ENCODE measurements at places on chromosomes 1 and 21.

- no peak for DNase-seq
Observed at GRCh38 chr1:59409549-59409948, 112.7 kb downstream of the FGGY start.

DNA sequence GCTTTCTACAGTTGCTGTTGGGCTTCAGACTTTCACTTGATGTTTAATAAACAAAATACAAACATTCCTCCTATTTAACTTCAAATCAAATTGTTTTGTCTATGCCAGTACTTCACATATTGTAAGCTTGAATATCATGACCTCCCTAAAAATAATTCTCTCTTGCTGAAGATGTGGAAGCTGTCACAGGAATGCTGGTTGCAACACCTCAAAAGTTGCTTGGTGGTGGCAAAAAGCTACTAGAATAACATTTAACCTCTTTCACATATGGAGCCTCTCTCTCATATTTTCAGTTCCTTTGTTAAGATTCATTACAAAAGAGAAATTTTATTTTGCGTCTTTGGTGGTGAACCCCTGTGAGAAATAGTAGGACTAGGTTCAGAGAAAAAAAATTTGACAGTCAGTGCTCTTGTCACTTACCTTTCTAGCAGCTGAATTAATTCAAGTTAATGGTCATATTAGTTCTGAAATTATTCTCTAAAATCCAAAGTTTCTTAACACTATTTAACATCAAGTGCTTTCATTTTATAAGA, 25.5 kb upstream of the F13B start:
- no peak for DNase-seq

- DNase-seq: peak; percentile 32
Observed at GRCh38 chr1:244097523-244098405, 46.7 kb downstream of the ZBTB18 start.

- peak; percentile 23 for DNase-seq
Observed at GRCh38 chr1:63747445-63747844, 26.4 kb upstream of the ROR1 start.

- DNase-seq: no peak
Observed at GRCh38 chr21:45297329-45297728, 9.6 kb upstream of the POFUT2 start.

DNA sequence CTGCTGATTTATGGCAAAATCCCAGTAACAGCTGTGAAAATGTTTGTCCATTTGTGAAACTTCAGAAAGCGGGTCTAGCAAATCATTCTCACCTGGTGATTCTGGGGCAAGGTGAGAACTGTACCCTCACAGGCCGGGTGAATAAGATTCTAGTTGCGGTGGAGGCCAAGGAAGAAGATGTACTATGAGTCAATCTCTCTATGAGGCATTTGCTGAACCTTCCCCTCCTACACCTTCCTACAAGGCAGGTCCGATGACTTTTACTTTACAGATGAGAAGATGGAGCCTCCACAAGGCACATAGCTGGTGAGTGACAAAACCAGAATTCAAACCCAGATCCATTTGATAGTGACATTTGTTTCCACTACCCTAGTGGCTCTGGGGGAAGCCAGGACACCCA, 72.7 kb downstream of the BACH1 start:
- DNase-seq: no peak

GRCh38 chr1:198326915-198327314, 170.1 kb downstream of the NEK7 start:
- DNase-seq: no peak

DNA sequence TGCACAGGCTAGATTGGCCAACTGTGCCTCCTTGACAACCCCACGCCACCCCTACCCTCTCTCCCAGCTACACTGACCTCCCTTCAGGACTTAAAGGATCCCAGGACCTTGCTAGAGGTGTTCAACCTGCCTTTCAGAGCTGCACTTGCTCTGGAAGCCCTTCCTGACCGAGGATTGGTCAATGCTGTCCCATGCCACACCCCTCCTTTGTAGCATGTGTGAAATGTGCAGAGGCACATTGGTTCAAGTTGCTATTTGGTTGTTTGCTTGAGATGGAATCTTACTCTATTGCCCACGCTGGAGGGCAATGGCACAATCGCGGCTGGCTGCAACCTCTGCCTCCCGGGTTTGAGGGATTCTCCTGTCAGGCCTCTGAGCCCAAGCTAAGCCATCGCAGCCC, 21.8 kb downstream of the ACTA1 start:
- DNase-seq: no peak

DNA sequence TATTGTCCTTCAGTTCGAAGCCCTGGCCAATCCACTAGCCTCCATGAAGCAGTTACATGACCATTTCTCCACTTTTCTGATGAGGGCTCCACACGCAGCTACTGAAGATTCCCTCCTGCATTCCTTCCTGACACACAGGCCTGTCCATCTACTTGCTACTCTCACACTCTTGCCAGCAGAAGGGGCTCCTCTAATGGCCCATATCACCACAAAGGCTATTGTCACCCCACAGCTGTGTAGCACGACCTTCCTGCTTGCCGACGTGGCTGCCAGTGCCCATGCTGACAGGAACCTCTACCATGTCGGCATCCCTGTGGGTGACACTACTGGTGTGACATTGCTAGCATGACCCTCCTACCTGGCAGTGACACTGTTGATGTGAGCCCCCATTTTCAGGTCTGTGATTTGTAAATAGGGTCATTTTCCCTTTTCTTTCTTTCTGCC, 1528.6 kb upstream of the TPTE start:
- no peak for DNase-seq

- DNase-seq: peak; percentile 60
Observed at GRCh38 chr1:221742555-221743415, 896 bp upstream of the DUSP10 start.

DNA sequence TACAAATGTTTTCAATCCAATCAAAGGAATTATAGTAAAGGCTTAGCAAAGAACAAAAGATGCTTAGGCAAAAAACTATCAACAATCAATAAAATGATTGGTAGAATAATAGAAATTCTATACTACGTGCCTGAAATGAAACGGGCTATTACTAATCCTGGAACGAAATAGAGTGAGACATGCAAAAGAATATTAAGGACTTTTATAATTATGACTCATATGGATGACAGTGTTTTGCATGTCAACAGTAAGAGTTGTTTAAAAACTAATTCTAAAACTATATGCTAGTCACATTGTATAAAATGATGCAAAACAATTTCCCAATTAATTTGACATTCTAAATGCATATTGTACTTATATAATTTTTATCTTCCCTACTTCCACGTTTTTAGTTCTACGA, 35.6 kb downstream of the LRRIQ3 start:
- no peak for DNase-seq

- peak; percentile 73 for DNase-seq
Observed at GRCh38 chr1:153749408-153750005, 21.7 kb downstream of the INTS3 start.

DNA sequence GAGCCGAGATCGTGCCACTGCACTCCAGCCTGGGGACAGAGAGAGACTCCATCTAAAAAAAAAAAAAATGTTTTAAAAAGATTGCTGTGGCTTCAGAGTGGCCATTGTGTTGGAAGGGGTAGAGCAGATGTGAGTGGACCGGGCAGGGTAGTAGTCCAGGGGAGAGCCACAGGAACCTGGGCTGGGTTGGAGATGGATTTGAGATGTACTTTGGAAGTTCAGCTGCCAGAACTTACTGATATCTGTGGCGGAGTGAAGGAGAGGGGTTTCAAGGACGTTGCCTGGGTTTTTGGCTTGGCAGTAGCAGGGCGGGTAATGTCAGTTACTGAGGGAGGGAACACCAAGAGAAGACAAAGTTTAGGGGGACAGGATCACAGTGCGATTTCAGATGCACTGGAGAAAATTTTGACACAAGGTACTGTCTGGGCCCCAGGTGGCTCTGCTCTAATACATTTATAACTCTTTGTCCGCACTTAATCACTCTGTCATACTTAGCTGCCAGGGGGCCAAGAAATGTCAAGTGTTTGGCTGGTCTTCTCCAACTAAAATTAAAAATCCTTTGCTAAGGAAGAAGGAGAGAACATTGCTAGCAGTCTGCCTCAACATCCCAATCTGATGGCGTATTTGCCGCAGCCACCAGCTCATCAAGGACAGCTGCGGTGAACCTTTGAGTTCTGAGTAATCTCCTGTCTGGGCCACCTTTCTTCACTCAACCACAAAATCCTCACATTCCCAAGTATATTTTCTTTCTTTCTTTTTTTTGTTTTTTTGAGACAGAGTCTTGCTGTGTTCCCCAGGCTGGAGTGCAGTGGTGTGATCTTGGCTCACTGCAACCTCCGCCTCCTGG, 9.6 kb downstream of the EPHX1 start:
- no peak for DNase-seq

- DNase-seq: peak; percentile 81
Observed at GRCh38 chr1:181166377-181167196, 78.1 kb downstream of the IER5 start.

GRCh38 chr1:37315371-37315846, 159.0 kb upstream of the ZC3H12A start:
- DNase-seq: no peak

DNA sequence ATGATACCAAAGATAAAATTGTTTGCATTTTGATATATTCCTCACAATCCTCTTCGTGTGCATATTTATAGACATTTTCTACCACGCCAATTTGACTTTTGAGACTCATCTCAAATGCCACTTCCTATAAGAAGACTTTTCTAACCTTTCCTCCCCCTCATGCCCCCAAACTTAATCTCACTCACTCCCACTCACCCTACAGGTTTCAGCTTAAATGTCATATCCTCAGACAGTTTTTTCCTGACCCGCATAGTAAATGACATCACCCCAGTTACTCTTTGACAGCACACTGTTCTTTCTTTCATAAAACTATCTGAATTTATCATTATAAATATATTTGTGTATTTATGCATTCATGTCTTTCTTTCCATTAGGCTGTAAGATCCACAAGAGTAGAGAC, 29.6 kb upstream of the RGS8 start:
- DNase-seq: no peak

DNA sequence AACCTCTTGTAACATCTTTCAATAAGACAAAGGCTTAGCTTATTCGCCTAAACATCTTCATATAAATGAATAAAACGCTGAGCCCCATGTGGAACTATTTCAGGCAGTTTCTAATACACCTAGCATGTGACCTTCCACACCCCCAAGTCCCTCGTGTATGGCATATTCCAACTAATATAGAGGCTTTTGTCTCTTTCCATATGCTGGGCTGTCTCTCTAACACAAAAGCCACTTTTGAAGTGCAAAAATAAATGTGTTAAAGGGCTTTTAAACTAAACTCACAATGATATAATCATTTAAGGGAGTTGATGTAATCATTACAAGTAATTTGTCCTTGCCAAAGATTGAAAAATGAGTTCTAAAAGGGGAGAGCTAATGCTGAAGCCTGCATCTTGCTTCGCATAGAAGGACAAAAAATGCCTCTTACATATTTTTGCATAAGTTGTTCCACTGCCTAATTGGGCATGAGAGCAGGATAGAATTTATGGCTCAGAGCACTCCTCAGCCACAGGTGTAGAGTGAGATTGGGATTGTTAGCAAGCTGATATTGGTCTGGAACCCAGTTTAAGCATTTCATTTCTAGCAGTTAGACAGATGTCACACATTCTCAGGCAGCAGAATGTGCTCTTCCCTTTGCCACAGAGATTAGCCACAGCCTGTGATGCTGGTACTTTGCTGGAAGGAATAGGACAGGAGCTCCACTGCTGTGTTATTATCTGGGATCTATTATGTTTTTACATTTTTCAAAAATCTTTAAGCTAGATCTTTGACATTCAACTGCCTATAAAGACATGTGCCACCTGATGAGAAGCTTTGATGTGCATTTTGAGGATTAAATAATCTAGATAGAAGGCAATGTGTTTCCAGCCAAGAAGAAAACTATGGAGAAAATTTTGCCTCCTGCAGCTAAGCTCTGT, 1044.4 kb downstream of the ADGRL2 start:
- no peak for DNase-seq

GRCh38 chr1:238340989-238341388, 450.3 kb upstream of the ZP4 start:
- no peak for DNase-seq

DNA sequence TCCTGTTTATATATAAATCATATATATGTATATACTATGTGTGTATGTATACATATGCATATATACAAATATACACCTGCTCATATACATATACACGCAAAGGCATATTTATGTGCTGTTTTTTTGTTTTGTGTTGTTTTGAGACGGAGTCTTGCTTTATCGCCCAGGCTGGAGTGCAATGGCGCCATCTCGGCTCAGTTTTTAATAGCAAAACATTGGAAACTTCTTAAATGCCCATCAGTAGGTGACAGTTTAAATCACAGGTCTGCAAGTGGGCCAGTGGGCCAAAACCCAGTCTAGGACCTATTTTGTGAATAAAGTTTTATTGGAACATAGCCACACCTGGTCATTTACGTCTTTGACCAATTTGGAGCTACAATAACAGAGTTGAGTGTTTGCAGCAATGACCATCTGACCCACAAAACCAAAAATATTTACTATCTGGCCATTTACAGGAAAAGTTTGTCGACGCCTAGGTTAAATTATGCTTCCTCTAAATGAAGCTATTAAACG, 132.3 kb downstream of the TOMM20 start:
- DNase-seq: no peak

- DNase-seq: peak; percentile 77
Observed at GRCh38 chr1:8825985-8826481, 8.6 kb upstream of the RERE start.

GRCh38 chr1:4284976-4285375, 369.4 kb upstream of the AJAP1 start:
- DNase-seq: no peak

DNA sequence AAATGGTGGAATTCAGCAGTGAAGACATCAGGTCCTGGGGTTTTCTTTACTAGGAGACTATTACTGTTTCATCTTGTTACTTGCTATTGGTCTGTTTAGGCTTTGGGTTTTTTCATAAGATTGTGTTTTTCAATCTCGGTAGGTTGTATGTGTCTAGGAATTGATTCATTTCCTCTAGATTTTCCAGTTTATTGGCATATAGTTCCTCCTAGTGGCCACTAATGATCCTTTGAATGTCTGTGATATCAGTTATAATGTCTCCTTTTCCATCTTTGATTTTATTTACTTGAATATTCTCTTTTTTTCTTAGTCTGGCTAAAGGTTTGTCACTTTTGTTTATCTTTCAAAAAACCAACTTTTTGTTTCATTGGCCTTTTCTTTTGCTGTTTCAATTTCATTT, 233.0 kb downstream of the RWDD3 start:
- DNase-seq: no peak

DNA sequence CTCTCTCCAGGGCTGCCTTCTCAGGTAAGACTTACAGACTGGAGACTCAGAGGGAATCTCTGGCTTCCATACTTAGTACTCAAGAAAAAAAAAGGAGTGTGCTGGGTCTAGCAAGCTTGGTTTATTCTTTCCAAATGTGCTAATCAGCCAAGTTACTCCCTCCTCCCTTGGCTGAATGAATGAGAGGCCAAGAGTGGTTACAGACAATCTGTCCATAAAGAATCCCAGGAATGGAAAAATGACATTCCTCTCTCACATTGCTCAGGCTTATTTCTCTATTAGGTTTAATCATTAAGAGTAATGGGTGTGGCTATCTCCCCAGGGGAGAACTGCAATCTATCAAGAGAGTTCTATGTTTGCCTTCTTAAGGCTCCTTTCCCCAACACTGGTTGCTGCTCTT, 547.3 kb upstream of the PLXNA2 start:
- DNase-seq: peak; percentile 83

- DNase-seq: no peak
Observed at GRCh38 chr1:169802888-169803287, 8.2 kb upstream of the METTL18 start.

Measured in fibroblast of upper back skin (primary cell).